ENCODE measurements at places on chromosomes 11 and 22.

- no peak for DNase-seq
These were observed 57.4 kb upstream of the WNT11 start for GRCh38 chr11:76263657-76264056.

DNA sequence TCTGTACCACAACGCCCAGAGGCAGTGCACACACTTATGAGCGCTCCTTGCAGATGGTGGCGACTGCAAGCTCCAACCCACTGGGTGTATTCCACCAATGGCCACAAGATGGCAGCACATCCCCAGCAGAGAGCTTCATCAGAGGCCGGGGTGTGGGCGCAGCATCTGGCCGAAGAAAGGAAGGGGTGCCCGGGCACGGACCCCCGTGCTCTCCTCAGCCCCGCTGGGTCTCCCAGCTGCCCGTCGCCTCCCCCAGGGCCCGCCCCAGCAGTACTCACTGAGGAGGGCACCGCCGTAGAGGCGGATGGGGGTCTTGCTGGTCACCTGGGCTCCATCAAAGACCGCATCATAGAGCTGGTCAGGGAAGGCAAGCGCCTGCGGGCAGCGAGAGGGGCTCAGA lies 14.2 kb downstream of the TP53I11 start:
- peak; percentile 87 for DNase-seq

- DNase-seq, result no peak
These were observed 70.7 kb upstream of the TTC12 start for GRCh38 chr11:113243696-113244095.

- peak; percentile 66 for DNase-seq
These were observed 108.4 kb downstream of the GGTLC2 start for GRCh38 chr22:22752556-22753477.

- peak; percentile 60 for DNase-seq
These were observed 718 bp downstream of the INTS5 start for GRCh38 chr11:62652161-62653006.

Data from hematopoietic multipotent progenitor cell treated with erythropoietin and hydrocortisone succinate and interleukin-3 and kit ligand, for 6 days (in vitro differentiated cells).